Activated naive CD4-positive, alpha-beta T cell treated with anti-CD3 and anti-CD28 coated beads for 36 hours (primary cell): ENCODE measurements at places on chromosomes 16 and 17.

GRCh38 chr17:18186627-18186982, 3.0 kb downstream of the ALKBH5 start:
- no peak for DNase-seq

GRCh38 chr16:17591655-17592405, 121.1 kb upstream of the XYLT1 start:
- DNase-seq = no peak

DNA sequence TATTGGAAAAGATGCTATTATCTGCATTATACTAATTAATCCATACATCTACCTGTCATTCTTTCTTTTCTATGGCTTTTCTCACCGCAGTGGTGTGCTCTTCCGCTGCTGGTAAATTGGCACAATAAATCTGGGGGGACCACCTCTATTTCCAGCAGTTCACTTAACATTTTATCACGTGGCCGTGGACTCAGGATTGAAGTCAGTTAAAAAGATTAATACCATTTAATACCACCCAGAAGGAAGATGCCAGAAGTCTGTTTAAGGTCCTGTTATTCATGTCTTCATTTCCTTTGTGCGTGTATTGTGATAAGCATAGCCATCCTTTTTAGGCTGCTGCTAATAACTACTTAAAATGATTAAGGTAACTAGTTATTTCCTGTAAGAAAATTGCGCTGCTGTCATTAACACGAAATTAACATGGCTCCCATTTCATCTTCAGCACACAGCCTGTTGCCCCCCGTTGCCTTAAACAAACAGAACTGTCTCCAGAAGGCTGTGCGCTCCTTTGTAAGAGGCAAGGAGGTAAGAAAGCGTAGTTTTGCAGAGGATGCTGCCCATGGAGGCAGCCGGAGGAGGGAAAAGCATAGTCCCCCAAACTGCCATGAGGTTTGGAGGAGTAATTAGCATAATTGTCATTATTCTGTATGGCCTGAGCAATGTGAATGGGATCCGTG, 414.4 kb downstream of the UTP18 start:
- no peak for DNase-seq

GRCh38 chr17:78289802-78290363, 58.5 kb downstream of the TMEM235 start:
- peak; percentile 89 for DNase-seq

DNA sequence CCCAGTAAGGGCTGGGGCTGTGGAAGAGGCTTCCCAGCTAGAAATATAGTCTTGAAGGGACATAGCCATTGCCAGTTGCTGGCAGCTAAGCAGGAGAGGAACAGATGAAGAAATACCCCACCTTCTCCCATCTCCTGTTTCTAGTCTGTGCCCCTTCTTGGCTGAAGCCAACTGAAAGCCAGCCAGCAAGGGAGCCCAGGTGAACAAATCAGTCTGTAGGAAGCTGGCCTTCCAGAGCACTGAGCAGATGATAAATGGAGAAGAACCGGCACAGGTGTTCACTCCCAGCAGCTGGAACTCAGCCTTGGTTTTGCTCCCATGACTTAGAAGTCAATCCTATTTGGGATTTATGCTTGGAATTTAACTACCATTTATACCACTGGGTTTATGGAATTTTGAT, 69.2 kb upstream of the DHX40 start:
- no peak for DNase-seq

DNA sequence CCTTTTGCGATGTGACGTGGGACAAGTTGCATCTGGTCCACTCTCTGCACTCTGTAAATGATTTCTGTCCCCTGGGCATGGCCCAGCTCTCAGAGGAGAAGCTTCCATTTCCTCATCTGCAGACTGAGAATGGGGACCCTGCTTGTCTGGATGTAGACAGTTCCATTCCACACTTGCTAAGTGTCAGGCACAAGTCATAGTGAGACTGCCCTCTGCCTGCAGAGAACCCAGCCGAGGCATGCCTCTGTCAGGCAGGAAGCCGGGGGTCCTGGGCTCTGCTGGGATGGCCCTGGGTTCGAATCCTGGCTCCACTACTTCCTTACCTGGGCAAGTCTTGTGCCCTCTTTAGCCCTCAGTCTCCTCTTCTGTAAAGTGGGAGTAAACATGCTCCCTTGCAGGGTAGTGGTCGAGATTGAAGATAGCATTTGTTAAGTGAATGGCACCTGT, 4.1 kb downstream of the MAP2K3 start:
- DNase-seq = peak; percentile 72

DNA sequence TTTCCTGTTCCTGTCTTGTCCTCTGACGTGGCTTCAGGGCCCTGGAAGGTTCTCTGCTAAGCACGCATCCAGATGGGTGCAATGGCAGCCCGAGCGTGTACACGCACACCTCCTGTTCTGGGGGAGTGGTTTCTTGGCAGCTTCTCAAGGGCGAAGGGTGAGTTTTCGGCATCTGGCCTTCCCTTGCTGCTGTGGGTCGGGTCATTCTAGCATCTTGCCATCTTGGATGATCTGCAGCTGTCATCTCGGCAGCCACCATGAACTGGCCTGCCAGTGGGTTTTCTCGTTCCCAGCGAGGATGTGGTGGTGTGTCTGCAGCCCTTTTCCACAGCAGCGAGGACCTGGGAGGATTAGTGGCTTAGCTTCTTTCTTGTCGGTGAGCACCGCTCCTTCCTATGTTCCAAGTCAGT, 10.6 kb downstream of the MSI2 start:
- no peak for DNase-seq

- DNase-seq = no peak
These were observed 20.3 kb downstream of the RHBDL3 start for GRCh38 chr17:32285746-32286517.

DNA sequence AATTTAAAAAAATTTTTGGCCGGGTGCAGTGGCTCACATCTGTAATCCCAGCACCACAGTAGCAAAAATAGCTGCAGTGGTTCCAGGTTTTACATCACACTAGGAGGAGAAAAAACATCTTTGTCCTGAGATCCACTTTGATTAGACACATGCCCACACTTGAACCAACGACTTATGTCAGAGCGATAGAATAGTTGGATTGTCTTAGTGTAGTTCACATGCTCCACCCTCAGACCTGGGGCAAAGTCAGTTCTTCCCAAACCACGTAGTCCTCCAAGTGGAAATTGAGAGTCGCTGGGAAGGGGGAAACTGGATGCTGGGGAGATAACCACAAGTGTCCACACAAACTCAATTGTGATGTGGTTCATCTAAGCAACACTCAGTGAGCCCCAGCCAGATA, 11.4 kb upstream of the ITGAM start:
- no peak for DNase-seq

DNA sequence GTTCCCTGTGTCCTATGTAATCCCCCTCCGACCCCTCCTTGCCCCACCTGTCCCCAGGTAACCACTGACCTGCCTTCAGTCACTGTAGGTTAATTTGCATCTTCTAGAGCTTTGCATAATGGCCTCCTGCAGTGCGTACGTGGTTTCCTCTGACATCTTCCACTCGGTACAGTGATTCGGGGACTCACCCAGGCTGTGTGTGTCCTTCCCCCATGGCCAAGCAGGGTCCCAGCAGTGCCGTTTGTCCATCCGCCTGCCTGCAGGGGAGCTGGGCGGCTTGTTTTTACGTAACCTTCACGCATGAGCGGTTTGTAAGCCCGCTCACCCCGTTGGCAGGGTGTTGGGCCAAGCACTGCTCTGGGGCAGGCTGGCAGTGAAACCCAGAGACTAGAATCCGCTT, 7.9 kb downstream of the MAPK8IP3 start:
- no peak for DNase-seq

DNA sequence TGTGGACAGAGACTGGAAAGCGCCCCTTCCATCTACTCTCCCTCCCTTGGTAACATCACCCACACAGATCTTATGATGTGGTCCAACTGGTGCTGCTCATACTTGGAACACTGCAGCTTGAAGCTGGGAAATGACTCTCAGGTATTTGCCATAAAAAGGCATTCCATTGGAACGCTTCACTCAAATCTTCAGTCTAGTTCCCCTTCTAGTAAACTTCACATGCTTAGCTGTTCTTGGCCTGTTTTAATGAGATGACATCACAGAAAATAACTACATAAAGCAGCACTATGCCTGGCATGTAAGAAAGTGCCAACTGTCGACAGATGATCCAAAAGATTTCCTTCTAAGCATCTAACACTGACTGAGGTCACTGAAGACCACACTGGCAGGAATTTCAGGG, 9.3 kb downstream of the ZNF263 start:
- no peak for DNase-seq

- DNase-seq = no peak
These were observed 78.8 kb downstream of the BRIP1 start for GRCh38 chr17:61784510-61784909.

GRCh38 chr17:46853896-46854444, 2.6 kb downstream of the WNT9B start:
- no peak for DNase-seq

GRCh38 chr17:2093349-2093748, 38.4 kb downstream of the HIC1 start:
- DNase-seq = no peak

GRCh38 chr17:57385975-57386374, 129.7 kb downstream of the MSI2 start:
- DNase-seq = no peak

DNA sequence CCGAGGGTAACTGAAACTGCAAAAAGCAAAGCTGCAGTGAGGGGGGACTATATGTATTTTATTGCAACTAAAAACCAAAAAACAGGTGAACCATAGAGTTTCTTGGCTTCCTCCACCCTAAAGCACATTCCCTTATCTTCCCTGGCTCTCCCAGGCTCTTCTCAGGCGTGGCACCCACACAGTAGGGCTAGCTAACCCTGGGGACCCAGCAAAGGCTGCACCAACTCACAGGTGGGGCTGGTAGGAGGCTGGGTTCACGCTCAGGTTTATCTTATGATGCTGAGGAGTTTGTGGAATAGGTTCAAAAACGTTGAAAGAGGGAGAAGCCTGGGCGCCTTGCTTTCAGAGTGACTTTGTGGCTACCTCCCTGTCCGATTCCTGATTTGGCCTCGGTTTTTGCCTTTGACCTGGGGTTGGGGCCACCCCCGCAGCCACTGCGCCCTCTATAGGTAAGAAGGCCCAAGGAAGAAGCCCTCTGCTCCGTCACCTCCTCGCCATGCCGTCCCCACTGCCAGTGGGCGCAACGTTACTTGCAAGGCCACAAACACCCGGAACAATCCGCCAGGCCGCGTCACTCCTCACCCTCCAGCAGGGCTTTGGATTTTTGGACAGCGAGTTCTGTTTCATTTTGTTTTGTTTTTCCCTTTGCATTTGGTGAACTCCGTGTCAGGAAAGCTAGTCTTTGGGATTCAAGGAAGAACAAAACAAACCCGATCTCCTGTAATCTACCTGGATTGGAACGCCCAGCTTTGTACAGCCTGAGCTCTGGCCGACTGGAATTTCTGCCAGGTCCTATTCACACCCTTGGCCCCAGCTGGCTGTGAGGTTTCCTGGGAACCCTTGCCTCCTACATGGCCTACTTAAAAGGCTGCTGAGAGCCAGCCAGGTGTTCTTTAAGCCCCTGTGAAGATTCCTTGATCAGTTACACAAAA, 60.8 kb downstream of the TBC1D16 start:
- no peak for DNase-seq

DNA sequence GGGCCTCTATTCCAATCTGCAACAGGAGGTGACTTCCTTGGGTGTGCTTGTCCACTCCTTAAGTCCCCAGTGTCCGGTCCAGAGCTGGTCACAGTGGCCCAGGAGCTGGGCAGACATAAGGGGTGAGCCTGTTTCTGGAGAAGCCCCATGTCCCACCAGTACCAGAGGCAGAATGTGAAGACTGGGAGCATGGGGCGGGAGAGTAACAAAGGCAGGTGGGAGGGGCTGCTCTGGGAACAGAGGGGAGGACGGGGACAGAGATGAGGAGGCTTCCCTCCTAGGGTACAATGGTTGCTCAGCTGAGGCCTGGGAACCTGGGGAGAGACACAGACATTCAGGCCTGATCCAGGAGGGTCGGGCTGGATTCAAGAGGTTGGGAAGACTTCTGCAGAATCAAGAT, 323.3 kb upstream of the TNRC6C start:
- no peak for DNase-seq

GRCh38 chr16:11949527-11949926, 7.7 kb upstream of the NPIPB2 start:
- DNase-seq = peak; percentile 51

GRCh38 chr16:69799611-69800031, 37.5 kb downstream of the WWP2 start:
- DNase-seq = no peak

DNA sequence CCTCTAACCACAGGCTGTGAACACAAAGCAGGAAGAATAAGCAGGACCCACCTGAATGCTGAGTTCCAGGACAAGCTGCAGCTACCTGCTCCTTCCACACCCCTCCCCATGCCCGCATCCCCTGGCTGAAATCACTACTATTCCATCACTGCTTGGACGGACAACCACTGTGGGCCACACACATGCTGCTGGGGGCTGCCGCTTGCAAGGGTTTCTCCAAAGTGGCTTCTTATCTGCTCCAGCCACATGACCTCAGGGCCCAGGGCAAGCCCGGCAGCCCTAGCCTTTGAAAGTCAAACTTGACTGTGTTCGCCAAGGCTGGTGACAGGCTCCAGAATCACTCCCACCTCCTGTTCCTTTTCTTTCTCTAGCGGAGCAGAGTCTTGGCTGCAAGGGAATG, 18.4 kb downstream of the FA2H start:
- DNase-seq = no peak

- DNase-seq = no peak
These were observed 21.3 kb upstream of the ELAC2 start for GRCh38 chr17:13038931-13039665.

- DNase-seq = no peak
These were observed 8.2 kb downstream of the MILR1 start for GRCh38 chr17:64457156-64457555.

GRCh38 chr17:78159575-78160158, 8.7 kb upstream of the SYNGR2 start:
- no peak for DNase-seq

DNA sequence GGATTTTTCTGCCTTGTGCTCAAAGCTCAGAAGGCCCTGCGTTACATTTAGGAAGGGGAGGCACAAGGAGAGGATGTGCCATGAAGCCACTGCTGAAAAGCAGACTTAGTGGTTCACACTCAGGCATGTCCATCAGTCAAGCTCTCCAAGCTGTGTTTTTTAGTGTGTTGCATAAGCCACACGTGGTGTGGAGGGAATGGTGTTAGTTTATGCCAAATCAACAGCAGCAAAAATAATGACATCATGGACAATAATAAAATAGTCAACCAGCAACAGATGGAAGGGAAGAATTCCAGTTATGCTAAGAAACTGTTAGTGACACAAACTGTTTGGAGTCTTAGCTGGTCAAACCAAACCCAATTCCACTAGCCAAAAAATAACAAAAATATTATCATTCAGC, 438.3 kb downstream of the NPIPA7 start:
- no peak for DNase-seq

- no peak for DNase-seq
These were observed 28.6 kb upstream of the TVP23A start for GRCh38 chr16:10847176-10847575.

- peak; percentile 49 for DNase-seq
These were observed 5.3 kb downstream of the DOC2A start for GRCh38 chr16:30005341-30006094.
